Hematopoietic multipotent progenitor cell treated with erythropoietin and hydrocortisone succinate and interleukin-3 and kit ligand, for 15 days (in vitro differentiated cells): ENCODE measurements at places on chromosomes 1 and 21.

DNA sequence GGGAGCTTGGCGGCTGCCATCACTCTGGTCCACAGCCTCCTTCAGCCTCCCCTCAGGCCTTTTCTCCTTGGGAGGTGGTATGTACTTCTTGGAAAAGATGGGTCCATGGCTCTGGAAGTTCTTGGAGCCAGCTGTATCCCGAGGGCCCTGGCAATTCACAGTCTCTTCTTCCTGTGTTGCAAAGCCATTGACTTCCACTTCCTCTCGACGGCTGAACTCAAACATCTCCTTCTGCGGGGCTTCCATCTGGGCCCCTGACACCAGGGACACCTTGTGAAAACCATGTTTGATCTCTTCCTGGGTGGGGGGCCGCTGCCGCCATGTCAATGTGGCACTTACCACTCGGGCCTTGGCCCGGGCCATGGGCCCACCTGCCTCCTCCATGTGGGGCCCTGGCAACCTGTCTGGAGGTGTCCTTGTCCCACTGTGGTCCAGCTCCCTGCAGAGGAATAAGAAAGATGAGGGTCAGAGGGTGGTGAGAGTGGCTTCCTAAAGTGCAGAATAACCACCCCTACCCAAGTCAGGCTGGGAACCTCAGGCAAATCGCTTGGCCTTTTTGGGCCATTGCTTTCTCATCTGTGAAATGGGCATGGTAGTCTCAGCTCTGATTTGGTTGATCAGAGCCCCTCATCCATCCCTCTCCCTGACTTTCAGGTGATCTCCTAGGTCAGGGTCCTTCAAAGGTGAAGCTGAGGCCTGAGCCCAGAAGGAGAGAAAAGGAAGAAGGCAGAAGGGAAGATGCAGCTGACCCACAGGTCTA, 7.5 kb downstream of the CRYBG2 start:
- no peak for DNase-seq

- no peak for DNase-seq
These were observed 363.1 kb downstream of the PLPP3 start for GRCh38 chr1:56216218-56216617.

GRCh38 chr1:108636876-108637275, 24.0 kb downstream of the HENMT1 start:
- no peak for DNase-seq

GRCh38 chr1:1943834-1944570, 24.9 kb upstream of the TMEM52 start:
- peak; percentile 8 for DNase-seq

- no peak for DNase-seq
These were observed 208.7 kb upstream of the CSF3R start for GRCh38 chr1:36691374-36691773.
